ENCODE measurements at places on chromosomes 11 and 22. TPM values are rescaled to one million over a fixed set of nuclear protein-coding genes. Genes with fewer than 3 reads are reported as not detected.

The MS4A4A gene
- not detected for total RNA-seq

The ELF5 gene
- total RNA-seq, result not detected

The RAB3IL1 gene
- total RNA-seq, result 15.0 TPM

The MS4A6E gene
- not detected for total RNA-seq

The FXYD6 gene
- total RNA-seq, result 4.2 TPM

The CPSF7 gene
- total RNA-seq, result 29.6 TPM

The MS4A7 gene
- 1.0 TPM for total RNA-seq

Measured in melanocyte of skin (primary cell).